ENCODE measurements at places on chromosomes 4 and X. TPM values are rescaled to one million over a fixed set of nuclear protein-coding genes. Genes with fewer than 3 reads are reported as not detected.

The CYSLTR1 gene
- total RNA-seq: 2.6 TPM

The CBLL2 gene
- not detected for total RNA-seq

The MAGEA1 gene
- not detected for total RNA-seq

The SATL1 gene
- 2.6 TPM for total RNA-seq

The AWAT2 gene
- not detected for total RNA-seq

The SMIM43 gene
- total RNA-seq: not detected

The BBS7 gene
- 44.0 TPM for total RNA-seq

DNA sequence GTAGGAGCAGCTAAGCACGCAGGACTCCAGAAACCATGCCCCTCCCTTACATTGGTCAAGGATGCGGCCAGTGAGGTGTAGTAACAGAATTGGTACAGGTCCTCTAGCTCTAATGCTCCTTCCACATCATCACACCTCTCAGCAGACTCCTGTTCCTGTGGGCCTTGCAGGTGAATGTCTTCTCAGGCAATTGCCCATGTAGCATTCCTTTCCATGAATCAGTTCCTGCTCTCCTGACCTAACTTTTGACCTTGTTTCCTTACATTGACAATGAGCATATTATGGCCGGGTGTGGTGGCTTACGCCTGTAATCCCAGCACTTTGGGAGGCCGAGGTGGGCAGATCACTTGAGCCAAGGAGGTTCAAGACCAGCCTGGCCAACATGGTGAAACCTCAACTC, 31.3 kb downstream of the MAP7D3 start:
- DNase-seq: no peak

DNA sequence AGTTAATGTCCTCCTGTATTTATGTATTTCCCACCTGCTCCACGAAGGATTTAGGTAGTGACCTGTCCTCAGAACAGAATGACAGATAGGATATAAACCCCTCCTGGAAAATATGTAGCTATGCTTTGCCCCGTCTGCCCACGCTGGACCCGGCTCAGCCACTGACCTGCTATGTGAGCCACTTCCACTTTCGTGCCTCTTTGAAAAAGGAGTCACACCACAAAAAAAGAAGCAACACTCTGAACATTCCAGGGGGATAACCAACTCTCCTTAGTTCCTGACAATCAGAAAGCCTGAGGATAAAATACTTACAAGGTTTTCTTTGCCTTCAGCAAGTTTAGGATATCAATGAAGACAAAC, 11.1 kb downstream of the ACSL1 start:
- no peak for DNase-seq

- DNase-seq: peak; percentile 62
Measured at GRCh38 chr4:151325111-151325948, at the start of gene SH3D19. TSS of gene SH3D19 (minus strand) at chr4:151325605. CDS start at chr4:151325352, 253 bp downstream.

DNA sequence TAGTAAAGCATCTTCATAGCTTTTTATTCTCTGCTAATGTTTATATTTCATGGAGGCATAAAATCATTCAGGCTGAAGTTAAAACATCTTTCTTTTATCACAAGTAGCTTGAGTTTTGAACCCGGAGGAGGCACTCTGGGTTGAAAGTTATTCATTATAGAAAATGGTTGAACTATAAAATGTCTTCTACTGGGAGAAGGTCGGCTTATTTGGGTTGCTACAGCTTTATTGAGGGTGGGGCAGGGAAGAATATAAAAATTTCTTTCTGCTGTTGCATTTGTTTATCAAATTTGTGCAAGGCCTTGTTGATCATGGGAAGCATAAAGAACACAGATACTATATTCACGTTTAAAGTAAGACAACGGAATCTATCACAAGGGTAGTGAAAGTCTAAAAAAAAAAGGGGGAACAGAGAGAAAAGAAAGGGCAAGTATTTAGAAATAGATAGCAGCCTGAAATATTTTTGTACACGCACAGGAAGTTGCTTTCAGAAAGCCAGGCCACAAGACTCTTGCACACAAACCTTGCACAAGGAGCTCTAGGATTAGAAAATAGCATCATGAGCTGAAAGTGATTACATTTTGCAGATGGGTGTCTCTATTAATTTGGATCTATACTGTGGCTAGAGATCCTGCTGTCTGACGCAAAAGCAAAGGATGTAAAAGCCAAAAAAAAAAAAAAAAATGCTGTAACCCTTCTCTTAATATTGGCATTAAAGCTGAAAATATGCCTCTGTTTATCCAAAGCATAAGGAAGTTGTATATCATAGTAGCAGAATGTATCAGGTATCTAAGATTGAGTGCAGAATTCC, 37.2 kb upstream of the FAM9C start:
- no peak for DNase-seq

GRCh38 chr4:86928400-86929255, 6.2 kb upstream of the AFF1 start:
- DNase-seq: no peak

- DNase-seq: no peak
Measured at GRCh38 chrX:43556207-43556606, 99.9 kb upstream of the MAOA start.

GRCh38 chr4:76306882-76307659, 538 bp downstream of the STBD1 start:
- DNase-seq: no peak

DNA sequence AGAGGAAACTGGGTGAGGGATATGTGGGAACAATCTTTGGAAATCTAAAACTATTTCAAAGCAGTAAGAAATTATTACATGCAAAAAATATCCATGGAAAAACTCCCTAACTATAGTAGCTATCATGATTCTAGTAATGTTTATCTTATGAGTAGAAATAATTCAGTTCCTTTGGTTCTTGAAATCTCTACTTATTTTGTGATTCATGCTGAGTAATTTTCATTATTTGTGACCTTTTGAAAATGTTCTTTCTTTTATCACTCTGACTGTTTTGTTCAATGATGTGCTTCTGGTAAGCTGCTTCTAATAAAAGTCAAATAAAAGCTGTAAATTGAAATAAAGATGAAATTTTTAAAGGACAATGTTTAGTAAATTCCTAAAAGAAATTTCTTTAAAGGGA, 40.4 kb upstream of the MAGEB10 start:
- DNase-seq: no peak

DNA sequence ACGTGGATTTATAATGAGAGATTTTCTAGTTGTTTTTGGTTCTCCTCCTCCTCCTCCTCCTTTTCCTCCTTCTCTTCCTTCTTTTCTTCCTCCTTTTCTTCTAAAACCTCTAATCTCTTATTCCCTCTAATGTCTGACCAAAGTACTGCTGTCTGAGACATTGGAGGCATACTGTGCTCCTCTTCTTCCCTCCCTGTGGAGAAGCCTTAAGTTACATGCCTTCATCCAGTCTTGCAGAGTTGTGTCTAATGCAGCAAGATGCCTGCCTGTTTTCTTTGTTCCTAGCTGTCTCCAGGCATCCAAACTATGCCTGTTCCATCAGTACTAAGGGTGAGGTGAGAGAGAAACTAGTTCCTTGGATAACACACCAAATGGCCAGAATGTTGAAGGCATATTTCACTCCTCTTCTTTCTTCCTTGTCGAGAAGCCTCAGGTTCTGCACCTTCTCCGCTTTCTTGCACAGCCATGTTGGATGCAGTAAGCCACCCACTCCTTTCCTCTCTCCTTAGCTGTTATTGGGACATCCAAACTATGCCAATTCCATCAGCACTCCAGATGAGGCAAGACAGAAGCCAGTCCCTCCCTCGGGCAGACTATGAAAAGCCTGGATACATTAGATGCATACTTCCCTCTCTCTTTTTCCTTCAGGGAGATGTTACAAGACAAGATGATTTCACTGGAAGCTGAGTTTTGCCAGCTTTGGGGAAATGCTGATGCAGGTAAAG, 285.7 kb upstream of the TRAM1L1 start:
- DNase-seq: no peak

GRCh38 chr4:11367371-11367770, 61.3 kb downstream of the HS3ST1 start:
- DNase-seq: peak; percentile 85

DNA sequence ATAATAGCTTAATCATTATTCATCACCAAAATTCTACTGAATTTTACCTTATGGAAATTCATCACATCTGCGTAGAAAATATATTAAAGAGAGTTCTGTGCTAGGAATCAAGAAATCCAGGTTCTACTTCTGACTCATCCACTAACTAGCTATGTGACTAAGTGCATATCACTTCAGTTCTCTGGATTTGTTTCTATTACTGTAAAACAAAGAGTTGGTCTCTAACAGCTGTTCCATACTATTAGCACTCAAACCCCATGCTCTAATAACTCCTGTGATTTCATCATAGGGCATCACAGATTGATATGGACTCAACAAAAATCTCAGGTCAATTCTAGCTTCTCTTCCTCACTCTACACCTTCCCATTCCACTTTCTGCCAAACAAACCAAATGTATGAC, 572.0 kb downstream of the INPP4B start:
- DNase-seq: no peak

GRCh38 chrX:97030463-97030862, 146.8 kb downstream of the RPA4 start:
- no peak for DNase-seq

DNA sequence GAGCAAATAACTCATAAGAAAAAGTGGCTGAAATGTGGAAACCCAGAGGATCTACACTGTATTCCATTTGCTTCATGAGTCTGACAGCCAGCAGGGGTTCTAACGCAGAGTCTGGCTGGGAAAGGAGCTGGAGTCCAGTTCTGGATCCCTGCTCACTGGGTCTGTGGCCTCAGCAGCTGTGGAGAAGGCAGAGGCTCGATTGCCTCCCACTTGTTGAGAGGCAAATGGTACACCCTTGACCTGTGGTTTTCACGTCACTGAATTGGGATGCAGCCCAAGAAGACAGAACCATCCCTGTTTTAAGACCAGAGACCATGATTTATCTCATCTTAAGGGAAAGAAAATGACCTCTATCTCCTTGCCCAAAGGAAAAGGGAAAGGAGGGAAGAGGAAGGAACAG, 147.0 kb upstream of the NOCT start:
- DNase-seq: no peak

- DNase-seq: no peak
Measured at GRCh38 chr4:107866726-107867125, 42.0 kb downstream of the SGMS2 start.

GRCh38 chr4:41318839-41319530, 62.3 kb downstream of the UCHL1 start:
- no peak for DNase-seq

GRCh38 chrX:24298191-24298590, 15.7 kb downstream of the SUPT20HL2 start:
- no peak for DNase-seq

- DNase-seq: no peak
Measured at GRCh38 chr4:158527516-158527915, 5.8 kb downstream of the RXFP1 start.

DNA sequence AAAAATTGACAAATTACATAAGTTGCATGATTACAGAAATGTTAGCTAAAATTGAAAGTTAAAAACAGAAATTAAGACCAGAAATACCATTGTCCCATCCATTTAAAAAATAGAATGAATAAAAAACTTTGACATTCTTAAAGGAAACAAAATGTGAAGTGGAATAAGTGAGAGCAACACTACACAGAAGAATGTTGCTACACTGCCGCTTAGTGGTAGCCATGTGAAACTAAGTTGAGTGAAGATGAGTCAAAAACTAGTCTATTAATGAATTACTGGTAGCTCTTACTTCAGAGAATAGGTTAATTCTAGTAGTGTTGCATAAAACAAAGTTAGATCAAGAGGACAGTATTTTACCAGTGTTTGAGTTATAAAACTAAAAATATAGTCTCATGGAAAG, 571.0 kb upstream of the KLHL4 start:
- DNase-seq: no peak

- no peak for DNase-seq
Measured at GRCh38 chr4:101104312-101105052, 242.8 kb downstream of the PPP3CA start.

GRCh38 chr4:6489927-6490326, 17.5 kb upstream of the PPP2R2C start:
- DNase-seq: no peak

GRCh38 chrX:118883994-118884393, 60.4 kb downstream of the ZCCHC12 start:
- DNase-seq: no peak

DNA sequence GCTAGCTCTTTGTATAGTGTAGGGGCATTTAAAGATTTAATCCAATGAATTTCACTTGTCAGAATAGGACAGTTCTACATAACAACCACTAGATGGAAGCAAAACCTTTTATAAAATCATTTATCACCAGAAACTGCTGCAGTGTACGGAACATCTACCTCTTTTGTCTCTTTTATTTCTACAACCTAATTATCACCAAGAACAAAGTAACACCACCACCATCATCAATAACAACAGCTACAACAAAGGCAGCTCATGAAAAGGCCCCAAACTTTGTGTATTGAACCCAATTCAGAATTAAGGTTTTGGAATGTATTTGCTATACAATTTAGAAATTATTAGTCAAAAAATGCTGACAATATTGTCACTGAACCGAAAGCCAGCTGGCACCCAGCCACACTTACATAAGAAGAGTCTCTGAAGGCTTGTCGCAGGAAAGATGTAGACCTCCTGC, 260.9 kb upstream of the RPS6KA3 start:
- DNase-seq: peak; percentile 45

DNA sequence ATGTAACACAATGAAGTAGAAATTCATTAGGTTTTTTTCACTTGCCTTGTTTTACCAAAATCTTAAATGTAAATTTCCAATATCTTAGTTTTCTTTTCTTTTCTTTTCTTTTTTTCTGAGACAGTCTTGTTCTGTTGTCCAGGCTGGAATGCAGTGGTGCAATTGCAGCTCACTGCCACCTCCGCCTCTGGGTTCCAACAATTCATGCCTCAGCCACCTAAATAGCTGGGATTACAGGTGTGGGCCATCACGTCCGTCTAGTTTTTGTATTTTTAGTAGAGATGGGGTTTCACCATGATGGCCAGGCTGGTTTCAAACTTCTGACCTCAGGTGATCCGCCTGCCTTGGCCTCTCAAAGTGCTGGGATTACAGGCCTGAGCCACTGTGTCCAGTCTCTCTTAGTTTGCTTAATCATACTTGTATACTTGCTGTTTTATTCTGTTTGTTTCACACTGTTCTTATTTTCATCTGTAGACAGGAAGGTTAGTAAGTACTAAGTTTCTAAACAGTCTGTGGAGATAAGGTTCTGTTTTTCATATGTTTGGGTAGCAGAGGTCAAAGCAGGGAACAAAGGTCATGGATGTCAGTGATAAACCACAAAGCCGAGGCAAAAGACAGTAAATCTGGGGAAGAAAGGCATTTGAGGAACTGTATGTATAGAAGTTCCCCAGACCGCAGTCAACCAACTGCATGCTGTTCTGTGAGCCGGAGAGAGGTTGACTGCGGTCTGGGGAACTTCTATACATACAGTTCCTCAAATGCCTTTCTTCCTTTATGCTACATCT, 129.1 kb downstream of the CBR4 start:
- no peak for DNase-seq

DNA sequence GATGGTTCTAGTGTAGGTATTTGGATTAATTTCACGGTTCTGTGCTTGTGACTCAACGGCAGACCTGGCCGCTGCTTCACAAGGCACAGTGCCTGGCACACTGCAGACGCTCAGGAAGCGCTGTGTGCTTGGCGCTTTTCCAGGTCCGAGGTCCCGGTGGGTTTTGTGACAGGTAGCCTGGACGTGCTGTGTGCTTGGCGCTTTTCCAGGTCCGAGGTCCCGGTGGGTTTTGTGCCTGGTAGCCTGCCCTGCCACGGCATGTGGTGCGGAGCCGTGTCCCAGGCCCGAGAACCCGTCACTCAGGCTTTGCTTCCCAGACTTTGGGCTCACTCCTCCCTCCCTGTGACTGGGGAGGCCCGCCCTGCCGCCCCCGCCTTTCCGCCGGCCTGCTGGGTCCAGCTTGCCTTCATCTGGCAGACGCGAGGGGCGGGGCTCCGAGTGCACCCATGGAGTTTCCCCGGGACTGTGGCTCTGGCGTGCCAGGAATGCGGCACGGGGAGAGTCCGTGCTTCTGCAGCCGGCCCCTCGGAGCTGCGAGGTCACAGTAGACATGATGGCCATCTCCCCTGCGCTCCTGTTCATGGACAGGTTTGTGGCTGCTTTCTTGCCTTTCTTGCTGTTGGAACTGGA, 44.2 kb downstream of the TBC1D14 start:
- peak; percentile 50 for DNase-seq
